Cerebellum (tissue), 4 donors: ENCODE measurements at places on chromosomes 5 and 9. TPM values are rescaled to one million over a fixed set of nuclear protein-coding genes. Genes with fewer than 3 reads are reported as not detected.

- no peak for DNase-seq
Observed at GRCh38 chr5:169511708-169512107, 71.9 kb upstream of the SPDL1 start.

DNA sequence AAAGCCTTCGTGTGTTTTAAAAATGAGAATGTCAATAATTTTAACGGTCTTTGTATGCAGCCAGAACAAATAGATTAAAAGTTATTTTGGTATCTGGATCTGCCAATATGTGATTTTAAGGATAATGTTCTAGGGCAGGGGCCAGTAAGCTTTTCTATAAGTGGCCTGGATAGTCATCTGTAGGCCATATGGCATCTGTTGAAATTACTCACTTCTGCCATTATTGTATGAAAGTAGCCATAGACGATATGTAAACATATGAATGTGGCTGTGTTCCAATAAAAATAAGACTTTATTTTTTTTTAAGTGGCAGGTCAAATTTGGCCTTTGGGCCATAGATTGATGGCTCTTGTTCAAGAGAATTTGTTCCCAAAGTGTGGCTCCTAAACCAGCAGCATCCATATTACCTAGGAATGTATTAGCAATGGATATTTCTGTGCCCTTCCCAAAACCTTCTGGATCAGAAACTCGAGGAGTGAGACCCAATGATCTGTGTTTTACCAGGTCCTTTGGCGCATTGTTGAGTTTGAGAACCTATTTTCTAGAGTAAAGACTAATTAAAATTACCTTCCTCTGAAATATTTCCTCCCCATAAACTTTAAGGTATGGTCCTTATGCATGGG, 55.9 kb downstream of the C6 start:
- no peak for DNase-seq

DNA sequence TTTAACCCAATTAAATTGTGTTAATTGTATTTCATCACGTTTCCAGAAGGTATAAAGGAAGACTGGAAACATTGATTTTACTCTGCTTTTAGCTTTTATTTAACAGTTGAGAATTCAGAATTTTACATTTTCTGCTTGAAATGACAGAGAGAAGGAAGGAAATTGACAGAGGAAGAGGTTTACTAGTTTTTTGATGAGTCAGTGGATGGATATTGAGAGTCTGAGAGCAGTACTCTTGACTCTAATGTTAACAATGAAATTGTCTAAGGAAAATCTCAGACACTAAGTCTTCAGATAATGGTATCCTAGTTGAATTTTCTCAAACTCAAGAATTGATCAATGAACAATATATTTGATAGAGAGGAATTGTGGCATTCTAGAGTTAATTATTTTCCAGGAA, 60.6 kb downstream of the IPO11 start:
- DNase-seq: no peak

Gene OLFML2A
- 5.4 TPM for total RNA-seq

DNA sequence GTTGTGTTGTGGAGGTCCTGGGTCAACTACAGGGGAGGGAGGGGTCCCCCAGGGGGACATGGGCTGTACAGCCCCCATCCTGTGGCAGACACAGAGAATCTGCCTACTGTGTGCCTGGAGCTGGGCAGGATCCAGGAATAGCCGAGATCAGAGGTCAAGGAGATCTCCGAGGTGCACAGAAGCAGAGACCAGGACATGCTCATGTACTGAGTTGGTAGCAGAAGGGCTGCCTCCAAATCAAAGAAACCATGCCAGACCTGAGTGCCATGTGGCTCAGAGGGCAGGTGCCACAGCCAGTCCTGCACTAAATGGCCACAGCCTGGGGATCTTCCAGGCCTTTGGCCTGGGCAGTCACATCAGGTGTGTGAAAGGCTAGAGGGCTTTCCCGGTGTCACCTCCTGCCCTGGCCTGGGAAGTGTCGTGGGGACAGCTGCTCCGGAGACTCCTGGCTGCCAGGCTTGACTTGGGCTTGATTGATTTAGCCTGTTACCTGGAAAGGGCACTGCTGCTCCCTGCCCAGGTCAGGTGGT, 27.8 kb downstream of the GSN start:
- no peak for DNase-seq

- no peak for DNase-seq
Observed at GRCh38 chr9:135882011-135882410, 25.3 kb downstream of the CAMSAP1 start.

Gene SKP2
- 24.7 TPM for total RNA-seq

- no peak for DNase-seq
Observed at GRCh38 chr9:129146441-129146941, 31.6 kb downstream of the IER5L start.

Gene SLC36A3
- not detected for total RNA-seq

- DNase-seq: no peak
Observed at GRCh38 chr5:149855366-149855765, 89.2 kb downstream of the PDE6A start.

DNA sequence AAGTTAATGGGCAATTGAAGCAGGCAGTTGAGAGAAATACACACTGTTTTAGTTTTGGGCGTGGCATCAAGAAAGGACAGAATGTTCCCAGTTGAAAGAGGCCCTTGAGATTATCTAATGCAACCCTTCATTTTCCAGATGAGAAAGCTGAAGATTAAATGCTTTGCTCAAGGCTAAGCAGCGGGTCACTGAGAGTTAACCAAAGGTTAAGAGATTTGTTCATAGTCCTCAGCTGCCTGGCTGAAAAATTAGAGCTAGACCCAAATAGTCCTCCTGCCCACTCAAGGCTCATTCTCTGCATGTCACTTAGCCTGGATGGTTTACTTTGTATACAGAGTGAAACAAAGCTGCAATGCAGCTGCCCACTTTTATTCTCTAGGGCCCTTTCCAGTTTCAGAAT, 46.7 kb upstream of the MAMDC2 start:
- no peak for DNase-seq

- no peak for DNase-seq
Observed at GRCh38 chr9:6197330-6197729, 18.3 kb upstream of the IL33 start.

- no peak for DNase-seq
Observed at GRCh38 chr9:137219757-137220316, 2.2 kb downstream of the RNF208 start.

Gene FAM219A
- total RNA-seq: 19.0 TPM

Gene SLC6A7
- total RNA-seq: 5.9 TPM

Gene TRIM52
- total RNA-seq: 19.9 TPM

DNA sequence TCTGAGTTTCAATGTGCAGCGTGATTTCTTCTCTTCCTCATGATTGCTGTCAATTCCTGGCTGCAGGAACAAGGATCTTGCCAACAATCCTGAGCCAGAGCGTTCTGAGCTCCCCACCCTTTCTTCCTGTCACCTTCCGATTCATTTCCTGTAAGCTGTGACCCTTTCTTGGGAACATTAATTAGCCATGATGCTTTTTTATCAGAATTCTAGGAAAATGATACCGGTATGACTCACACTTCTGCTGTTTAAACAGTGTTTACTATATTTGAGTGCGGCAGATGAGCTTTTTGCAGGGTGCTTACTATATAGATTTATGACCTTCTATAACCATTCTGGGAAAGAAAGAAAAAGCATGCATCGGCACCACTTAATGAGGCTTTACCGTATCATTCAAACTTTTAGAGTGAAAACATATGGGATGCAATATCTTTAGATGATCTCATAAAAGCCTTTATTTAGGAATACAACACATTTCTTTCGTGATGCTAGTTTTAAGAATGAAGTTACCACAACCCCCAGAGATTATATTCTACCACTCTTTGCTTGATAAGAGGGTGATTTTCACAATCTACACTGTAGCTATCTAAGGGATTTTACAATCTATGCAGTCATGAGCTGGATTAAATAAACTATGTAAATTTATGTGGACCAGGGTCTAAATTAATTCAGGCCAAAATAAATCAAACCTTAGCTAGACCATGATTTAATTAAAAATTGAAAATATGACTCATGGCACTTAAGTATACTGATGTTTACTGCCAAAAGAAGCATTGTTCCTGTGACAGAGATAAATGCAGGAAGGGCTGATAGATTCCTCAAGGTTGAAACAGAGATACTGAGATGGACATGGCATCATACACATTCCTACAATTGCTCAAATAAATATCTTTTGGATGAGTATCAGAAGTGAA, 38.0 kb upstream of the OSMR start:
- no peak for DNase-seq

Gene SLC25A25
- total RNA-seq: 18.7 TPM

- DNase-seq: peak; percentile 50
Observed at GRCh38 chr5:139635606-139636206, 12.4 kb upstream of the CXXC5 start.

Gene CSF2
- total RNA-seq: not detected

- DNase-seq: no peak
Observed at GRCh38 chr9:27524236-27524635, at the start of gene IFNK. Gene IFNK, plus strand, starts transcription at chr9:27524290. Its CDS starts 47 bp downstream, at chr9:27524337.

- no peak for DNase-seq
Observed at GRCh38 chr5:76083555-76084495, 642 bp downstream of the SV2C start.
